CD4-positive, alpha-beta T cell treated with Interleukin-6 at 100 ng/mL for 8 hours (primary cell): ENCODE measurements at places on chromosomes 3 and 15.

DNA sequence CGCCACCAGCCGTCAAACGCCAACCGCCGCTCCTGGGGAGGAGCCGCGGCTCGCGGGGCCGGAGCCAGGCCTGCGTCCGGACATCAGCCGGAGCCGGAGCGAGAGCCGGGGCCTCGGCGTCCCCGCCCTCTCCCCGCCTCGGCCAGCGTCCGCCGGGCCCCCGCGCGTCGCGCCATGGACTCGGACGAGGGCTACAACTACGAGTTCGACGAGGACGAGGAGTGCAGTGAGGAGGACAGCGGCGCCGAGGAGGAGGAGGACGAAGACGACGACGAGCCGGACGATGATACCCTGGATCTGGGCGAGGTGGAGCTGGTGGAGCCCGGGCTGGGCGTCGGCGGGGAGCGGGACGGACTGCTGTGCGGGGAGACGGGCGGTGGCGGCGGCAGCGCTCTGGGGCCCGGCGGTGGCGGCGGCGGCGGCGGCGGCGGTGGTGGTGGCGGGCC is 359 bp downstream of the ARIH1 start:
- no peak for DNase-seq

DNA sequence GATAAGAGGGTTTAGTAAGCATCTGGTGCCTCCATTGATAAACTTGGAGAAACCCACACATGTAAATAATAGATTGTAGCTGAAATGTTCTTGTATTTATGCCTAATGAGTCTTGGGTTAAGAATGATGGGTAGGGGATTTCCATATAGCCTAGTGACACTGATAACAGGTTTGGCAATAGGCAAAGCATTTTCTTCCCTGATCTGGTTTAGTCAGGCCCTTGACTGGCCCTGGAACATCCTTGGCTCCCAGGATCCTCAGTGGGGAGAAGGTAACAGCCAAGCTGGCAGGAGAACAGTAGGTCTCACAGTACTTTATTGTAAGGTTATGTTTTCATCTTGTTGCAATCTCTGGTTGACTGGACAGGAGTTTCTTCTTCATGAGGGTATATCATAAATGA is 228.4 kb downstream of the DIPK2A start:
- DNase-seq = no peak

GRCh38 chr15:78018445-78018844 is 59.1 kb downstream of the TBC1D2B start:
- no peak for DNase-seq

GRCh38 chr3:4387210-4388204 is 79.6 kb downstream of the SUMF1 start:
- DNase-seq = no peak

DNA sequence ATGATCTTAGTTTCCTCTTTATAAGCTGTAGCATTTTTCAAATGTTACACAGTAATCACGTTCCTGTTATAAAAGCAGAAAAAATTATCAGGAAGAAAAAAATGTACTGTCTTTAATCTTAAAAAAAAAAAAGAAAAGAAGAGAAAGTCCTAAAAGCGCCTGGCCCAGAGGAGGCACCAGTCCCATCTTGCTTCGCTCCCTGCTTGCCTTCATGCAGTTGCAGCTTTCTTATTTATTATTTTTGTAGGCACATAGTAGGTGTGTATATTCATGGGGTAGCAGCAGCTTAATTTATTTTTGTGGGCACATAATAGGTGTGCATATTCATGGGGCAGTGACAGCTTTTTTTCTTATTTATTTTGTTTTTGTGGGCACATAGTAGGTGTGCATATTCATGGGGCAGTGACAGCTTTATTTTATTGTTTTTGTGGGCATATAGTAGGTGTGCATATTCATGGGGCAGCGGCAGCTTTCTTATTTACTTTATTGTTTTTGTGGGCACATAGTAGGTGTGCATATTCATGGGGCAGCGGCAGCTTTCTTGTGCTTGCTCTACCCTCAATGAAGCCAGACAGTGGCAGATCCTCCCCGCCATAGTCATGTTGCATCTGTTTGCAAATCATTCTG is 5.5 kb upstream of the EHD4 start:
- DNase-seq = no peak

DNA sequence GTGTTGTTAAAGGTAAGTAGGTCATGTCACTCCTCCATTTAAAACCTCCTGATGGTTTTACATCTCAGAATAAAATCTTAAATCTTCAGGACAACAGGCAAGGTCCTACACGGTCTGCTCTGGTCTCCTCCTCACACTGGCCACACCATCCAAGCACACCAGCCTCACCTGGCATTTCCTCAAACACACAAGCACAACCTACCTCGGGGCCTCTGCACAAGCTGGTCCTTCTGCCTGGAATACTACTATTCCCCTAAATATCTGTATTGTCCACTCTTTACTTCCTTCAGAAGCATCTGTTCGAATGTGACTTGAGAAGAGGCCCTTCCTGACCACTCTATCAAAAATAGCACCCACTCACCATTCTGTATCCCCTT is 1.8 kb downstream of the GORASP1 start:
- no peak for DNase-seq

DNA sequence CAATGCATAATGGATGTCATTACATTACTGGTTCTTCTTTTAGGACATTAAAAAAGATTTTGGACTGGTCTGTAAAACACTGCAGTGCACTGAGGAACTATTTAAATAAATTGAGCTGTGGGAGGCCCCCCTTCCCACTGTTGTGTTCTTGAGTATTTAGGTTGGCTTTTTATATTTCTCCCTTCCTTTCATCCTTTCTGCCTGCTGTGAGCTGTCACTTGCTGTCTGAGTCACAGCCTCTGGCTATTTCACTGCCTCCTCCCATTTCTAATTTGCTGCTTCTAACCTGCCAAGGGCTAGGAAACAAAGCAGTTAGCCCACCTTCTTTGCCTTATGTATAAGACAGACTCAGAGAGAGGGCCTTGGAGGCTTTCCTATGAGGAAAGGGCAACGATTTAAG is 89.0 kb upstream of the FNDC3B start:
- DNase-seq = no peak

DNA sequence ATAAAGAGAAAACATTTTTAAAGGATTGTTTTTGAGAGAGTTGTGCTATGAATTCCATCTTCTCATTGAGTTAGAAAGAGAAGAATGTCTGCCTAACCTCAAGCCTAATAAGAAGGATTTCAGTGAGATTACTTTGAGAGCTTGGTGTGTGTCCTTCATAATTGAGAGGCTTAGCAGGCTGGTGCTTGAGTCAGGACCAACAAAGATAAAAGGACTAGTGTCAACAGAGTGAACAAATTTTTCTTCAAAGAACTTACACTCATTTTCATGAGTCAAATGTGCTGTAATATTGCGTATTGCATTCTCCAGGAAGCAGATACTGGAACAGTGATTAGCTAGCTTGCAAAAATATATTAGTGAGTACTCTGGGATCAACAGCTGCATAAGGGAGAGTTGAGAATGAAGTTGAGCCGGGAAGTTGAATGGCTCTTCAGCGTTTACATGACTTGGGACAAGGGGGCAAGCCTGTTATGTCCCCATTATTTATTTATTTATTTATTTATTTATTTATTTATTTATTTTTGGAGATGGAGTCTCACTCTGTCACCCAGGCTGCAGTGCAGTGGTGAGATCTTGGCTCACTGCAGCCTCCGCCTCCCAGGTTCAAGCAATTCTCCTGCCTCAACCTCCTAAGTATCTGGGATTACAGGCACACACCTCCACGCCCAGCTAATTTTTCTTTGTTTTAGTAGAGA is 37.5 kb upstream of the SLITRK3 start:
- DNase-seq = no peak

DNA sequence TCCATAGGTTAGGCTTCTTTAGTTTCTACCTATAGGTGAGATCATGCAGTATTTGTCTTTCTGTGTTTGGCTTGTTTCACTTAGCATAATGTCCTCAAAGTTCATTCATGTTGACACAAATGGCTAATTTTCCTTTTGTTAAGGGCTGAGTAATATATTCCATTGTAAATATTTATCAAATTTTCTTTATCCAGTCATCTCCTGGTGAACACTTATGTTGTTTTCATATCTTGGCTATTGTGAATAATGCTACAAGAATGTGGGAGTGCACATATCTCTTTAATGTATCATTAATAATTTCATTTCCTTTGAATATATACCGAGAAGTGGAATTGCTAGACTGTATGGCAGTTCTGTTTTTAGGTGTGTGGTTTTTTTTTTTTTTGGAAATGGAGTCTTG is 250.9 kb upstream of the SEMA6D start:
- DNase-seq = no peak

DNA sequence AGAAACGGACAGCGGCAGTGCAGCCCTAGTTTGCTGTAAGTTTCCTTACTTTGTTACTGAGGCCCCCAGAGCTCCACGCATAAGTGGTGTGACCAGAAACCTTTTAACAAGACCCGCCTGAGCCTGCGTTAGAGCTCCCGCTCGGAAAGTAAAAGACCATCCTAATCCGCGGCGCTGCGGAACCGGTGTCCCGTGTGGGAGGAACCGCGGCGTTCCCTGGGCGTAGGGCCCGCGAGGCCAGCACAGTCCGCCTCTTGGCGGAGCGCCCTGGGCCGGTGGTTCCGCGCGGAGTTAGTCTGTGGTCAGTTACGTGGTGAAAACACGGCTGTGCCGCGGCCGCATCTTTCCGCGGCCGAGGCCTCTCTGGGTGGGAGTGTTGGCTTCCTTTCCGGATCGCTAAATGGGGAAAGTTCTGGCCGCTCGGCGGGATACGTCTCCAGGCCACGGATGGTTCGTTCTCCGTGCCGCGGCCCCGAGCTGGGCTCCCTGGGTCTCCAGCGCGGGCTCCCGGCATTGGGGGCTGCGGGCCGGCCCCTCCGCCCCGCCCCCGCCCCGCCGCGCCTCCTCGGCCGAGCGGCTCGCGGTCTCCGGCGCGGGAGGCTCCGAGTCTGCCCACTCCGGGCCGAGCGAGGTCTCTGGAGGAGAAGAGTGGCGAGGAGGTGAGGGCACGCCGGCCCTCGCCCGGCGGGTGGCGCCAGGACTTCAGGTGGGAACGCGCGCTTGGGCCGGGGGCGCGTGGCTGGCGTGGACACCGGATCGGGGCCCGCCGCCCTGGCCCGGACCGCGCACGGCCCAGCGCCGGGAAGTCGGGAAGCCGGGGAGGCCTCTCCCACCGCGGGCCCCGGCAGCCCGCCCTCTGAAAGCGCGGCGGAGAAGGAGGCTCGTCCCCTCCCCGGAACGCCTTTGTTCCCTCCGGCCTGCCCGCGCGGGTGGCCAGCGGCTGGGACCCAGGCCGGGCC is 754 bp downstream of the B3GNT5 start:
- DNase-seq = no peak

- DNase-seq = no peak
Observed at GRCh38 chr15:92079647-92080255, 226.2 kb downstream of the SLCO3A1 start.

DNA sequence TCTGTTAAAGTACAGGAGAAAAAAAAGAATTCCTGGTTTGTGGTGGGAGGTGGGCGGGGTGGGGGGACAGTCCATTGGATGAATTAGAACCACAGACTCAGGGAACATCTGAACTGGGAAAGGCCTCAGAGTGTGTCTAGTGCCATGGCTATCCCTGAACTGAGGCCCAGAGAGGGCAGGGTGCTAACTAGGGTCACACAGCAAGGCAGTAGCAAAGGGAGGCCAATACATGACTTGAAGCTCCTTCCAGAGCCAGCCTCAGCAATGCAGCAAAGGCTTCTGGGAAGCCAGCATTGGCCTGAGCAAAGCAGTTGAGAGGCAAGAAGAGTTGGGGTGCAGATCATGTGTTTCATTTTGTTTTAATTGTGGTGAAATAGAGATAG is 85.4 kb downstream of the SMAD6 start:
- DNase-seq = no peak

DNA sequence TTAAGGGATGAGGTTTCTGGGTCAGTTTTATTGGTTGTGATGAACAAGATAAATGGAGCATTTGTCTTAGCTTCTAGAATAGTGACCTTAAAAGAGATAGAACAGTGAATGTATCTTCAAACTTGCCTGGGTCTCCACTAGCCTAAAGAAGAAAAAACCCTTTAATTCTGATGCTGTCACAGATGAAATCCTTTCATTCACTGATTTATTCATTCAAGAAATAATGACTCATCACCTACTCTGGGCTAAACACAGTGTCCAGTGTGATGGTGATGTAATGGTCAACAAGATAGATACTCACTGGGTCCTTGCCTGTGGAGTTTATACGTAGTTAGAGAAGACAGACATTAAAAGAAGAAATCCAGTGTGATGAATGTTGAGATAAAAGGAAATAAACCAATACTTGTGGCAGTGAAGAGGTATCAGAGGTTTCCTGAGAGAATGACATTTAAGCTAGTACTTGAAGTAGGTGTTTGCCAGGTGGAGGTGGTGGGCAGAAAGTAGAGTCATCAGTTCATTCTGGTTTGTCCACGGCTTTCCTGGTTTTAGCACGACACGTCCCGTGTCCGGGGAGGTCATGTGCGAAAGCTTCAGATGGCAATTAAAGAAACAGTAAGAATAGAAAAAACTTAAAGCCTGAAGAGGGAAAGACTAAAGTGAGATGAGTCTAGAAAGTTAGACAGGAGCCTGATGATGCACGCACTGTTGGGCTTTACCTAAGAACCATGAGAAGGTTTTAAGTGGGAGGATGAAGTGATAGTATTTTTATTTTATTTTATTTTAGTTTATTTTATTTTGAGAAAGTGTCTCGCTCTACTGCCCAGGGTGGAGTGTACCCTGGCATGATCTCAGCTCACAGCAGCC is 18.5 kb downstream of the PAK2 start:
- no peak for DNase-seq

DNA sequence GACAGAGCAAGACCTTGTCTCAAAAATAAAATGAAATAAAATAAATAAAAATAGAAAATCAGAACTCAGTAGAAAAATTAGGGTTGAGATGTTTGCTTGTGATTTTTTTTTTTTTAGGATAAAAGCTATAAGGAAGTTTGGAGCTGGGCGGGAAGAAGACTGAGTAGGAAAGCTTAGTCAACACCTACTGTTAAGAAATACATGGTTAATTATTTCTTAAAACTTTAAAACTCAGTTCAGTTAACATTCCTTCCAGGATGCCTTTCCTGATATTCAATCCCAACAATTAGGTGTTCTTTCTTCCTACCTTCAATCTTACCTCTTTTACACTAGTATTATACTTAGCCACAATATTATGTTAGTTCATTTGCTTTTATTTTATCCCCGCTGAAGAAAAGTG is 246.2 kb downstream of the LSAMP start:
- DNase-seq = no peak

- no peak for DNase-seq
Observed at GRCh38 chr15:55221090-55222011, 24.6 kb upstream of the RSL24D1 start.

DNA sequence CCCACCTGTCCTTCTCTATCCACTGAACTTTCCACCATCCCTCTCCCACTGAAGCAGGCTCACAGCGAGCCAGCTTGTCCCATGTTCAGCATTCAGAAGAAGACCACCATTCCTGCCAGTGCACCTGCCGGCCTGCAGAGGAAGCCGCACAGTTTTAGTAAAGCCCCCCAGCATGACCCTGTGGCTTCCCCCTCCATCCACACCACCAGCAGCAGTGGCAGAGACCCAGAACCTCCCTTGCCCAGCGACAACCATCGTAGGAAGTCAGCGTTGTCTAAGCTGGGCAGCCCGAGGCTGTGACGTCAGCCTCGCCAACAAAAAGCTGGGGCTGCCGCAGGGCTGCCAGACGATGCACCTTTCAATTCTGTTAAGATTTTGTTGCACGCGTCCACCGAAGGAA is 66.6 kb upstream of the TAMM41 start:
- DNase-seq = no peak

- no peak for DNase-seq
Observed at GRCh38 chr3:144058713-144059112, 87.1 kb downstream of the DIPK2A start.

- DNase-seq = no peak
Observed at GRCh38 chr3:141462176-141462859, 24.5 kb upstream of the RASA2 start.

GRCh38 chr15:77454951-77455350 is 34.3 kb downstream of the HMG20A start:
- no peak for DNase-seq

GRCh38 chr15:59995568-59996297 is 8.4 kb upstream of the FOXB1 start:
- DNase-seq = no peak
